ENCODE measurements at places on chromosomes 16 and 17.

DNA sequence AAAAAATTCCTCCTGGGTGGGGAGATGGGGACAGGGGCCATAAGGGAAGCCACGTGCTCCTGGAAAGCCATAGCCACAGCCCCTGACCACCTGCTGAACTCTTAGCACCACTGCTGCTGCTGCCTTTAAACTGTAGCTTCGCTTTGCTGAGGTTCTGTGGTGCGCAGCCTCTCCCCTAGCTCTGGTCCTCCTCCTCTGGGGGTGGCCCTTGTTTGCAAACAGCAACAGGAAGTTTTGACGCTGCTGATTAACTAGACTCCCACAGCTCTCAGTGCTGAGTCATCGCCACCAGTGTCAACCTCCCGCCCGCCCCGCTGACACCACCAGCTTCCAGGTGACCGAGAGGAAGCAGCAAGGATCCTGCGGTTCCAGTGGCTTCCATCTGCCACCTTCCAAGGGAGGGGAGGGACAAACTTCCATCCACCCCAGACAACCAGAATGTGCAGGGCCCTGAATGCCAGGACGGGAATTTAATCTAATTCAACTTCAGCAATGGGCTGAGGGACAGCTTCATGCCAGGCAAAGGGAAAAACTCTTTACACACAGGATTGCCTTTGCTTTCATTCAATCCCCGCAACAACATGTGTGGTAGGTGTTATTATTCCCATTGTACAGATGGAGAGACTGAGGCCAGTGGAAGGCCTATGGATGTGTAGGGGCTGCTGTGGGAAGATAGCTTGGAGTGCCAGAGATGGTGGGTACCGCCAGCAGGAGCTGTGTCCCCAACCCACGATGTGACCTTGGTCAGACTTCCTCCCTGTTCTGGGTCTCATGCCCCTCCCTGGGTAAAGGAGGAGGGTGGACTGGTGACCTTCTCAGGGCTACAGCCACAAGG is 8.1 kb upstream of the KIFC3 start:
- DNase-seq = no peak

GRCh38 chr16:56833243-56833970 is 31.6 kb upstream of the SLC12A3 start:
- DNase-seq = no peak

GRCh38 chr16:59046335-59046734 is 312.2 kb upstream of the GOT2 start:
- no peak for DNase-seq

DNA sequence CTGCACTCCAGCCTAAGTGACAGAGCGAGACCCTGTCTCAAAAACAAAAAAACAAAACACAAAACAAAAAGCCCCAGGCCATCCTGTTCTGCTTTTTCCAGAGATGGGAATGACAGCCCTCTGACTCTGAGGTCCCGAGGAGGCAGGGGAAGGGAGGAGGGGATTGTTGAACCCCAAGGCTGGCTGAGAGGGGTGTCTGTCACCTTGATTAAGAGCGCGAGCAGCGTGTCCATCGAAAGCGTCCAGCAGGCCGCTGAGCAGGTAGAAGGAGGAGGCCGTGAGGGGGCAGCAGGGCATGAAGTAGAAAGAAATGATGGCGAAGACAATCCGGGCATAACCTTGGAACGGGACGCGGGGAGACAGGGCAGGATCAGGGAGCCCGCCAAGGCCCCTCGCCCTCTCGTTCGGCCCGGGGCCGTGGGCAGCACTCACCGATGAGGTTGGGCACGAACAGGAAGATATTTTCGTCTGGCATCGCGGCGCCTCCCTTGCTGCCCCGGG is 593 bp downstream of the CDIPT start:
- DNase-seq = no peak

- DNase-seq = no peak
These were observed 79.4 kb upstream of the KSR1 start for GRCh38 chr17:27376637-27377547.

DNA sequence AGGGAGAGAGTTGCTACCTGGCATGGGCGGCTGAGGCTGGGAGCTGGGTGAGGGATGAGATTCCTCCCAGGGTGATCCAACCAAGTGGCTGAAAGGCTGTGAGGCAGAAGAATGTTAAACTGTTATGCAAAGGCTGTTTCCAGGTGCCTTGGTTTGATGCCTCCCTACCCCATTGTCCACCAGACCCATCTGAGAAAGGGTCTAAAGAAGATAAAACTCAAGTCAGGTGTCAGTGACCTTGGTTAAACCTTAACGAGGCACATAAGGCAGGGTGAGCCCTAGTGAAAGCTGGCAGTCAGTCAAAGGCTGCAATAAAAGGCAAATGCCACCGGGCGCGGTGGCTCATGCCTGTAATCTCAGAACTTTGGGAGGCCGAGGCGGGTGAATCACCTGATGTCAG is 23.8 kb downstream of the LDHD start:
- DNase-seq = no peak

GRCh38 chr17:30831663-30832437 is at the start of gene ATAD5:
ATAD5 (plus strand) TSS chr17:30831966; CDS start chr17:30832348, 382 bp downstream.
- peak; percentile 75 for DNase-seq

- DNase-seq = no peak
These were observed 17.9 kb downstream of the KPNA2 start for GRCh38 chr17:68053231-68054013.

DNA sequence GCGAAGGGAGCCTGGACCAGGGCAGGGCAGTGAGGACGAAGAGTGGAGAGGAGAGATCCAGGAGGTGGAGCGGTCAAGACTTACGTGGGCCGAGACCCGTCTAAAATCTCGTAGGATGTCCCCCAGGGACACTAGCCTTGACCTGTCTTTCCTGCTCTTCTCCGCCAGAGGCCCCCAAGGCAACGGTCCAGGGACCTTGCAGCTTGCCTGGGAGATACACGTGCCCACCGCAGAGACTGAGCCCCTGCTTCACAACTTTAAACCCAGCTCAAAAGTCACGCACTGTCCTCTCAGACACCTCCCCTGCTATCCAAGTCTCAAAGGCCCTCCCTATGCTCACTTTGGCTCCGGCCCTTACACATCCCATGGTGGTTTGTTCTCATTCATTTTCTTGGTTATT is 9.4 kb downstream of the TIGD7 start:
- DNase-seq = no peak

DNA sequence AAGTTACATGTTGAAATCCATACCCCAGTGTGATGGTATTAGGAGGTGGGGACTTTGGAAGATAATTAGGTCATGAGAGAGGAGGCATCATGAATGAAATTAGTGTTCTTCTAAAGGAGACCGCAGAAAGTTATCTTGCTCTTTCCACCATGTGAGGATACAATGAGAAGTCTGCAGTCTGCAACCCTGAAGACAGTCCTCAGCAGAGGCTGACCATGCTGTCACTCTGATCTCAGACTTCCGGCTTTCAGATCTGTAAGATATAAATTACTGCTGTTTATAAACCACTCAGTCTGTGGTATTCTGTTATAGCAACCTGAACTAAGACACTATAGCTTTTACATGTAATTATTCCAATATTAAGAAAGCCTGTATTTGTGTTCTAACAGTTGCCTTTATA is 116.7 kb upstream of the CES5A start:
- DNase-seq = no peak

- DNase-seq = no peak
These were observed 34.5 kb downstream of the TNFRSF13B start for GRCh38 chr17:16937431-16937830.

- DNase-seq = no peak
These were observed 7.7 kb downstream of the NUBP1 start for GRCh38 chr16:10751291-10751697.

DNA sequence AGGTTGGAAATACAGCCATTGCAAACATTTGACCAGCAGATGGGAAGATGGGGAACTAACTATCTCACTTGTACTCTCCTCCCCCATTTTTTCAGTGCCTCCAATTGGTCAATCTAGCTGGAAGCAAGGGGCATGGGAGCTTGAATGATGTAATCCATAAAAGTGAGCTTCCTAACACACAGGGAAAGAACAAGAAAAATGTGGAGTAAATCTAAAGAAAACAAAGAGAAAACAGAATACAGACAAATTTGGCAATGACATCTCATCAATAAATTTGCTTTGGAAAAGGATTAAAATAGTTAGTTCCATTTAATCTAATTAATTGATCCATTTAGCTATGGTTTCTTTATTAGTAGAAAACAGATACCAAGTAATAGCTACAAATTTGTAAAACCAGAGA is 592.6 kb upstream of the SOX9 start:
- no peak for DNase-seq

DNA sequence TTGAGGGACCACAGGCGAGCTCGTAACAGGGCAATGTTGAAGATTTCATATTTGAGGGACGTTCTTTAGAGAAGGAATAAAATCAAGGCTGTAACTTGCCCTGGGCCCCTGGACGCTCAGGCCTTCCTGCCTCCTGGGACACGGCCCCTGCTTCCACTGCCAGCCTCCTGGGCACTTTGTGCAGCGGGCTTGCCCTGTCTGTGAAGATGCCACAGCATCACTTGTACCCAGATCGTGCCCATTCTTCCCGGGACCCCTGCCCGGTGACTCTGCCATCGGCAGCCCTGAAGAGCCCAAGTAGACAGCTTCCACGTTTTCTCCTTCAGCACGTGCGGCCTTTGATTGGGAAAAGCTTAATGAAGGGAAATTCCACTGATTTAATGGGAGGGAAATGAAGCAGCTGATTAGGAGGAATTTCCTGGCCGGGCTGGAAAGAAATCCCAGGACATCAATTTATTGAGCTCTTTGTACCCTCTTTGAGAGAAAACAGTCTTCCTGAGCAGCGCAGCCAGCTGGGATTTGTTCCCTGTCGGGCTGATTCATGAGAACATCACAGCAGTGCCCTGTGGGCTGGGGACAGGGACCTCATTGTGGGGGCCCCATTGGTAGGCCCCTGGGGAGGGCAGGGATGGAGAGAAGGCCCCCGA is 71.5 kb downstream of the CRISPLD2 start:
- DNase-seq = no peak

DNA sequence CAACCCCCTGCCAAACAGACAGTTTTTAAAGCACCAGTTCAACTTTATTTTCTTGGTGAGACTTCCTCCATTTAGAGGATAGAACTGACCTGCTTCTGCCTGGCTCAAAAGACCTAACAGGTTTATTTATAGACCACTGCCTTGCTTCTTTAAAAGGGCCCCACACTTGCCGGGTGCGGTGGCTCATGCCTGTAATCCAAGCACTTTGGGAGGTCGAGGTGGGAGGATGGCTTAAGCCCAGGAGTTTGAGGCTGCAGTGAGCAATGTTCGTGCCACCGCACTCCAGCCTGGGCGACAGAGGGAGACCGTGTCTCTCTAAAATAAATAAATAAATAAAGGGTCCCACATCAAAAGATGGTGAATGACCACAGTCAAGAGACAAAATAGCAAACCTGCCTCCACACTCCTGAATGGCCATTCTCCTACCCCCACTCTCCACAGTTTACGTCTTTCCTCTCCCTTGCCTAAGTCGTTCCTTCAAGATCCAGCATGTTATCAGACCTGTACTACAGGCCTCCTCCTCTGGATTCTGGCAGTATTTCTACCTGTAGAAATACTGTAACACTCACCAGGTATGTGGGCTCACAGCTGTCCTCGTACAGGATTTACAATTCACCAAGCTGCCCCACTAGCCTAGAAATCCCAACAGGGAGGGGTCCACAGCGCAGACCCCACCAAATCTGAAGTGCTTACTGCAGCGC is 95.6 kb downstream of the SMG6 start:
- DNase-seq = no peak

DNA sequence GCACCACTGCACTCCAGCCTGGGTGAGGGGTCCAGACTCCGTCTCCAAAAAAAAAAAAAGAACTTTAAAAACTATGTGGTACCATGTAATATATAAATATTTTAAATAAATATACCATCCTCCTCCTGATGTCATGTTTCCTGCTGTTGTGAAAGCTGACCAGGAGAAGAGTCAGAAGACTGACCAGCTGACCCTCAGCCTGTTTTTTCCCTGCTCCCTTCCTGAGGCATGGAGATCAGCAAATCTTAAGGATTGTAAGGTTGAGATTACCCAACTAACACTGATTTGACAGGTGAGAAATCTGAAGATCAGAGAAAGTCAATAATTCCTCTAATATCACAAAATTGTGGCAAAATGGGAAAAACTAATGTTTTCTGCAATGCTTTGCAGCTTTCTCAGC is 18.1 kb downstream of the NCOR1 start:
- DNase-seq = no peak

DNA sequence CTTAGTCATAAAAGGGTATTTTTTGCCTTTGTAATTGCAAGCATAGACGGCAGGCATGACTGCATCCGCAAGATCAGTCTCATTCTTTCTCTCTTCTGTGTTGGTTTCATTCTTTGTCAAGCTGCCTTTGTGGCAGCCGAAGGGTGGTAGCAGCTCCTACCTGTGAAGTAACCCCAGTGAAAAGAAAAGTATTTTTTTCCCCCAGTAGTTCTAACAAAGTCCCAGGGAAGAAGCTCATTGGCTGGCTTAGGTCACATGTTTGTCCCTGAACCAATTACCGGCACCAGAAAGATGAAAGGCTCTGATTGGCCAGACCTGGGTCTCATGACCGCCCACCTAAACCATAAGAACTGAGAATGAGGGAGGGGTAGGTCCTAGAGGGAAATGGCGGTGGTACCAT is 110.7 kb downstream of the RAP1GAP2 start:
- no peak for DNase-seq

DNA sequence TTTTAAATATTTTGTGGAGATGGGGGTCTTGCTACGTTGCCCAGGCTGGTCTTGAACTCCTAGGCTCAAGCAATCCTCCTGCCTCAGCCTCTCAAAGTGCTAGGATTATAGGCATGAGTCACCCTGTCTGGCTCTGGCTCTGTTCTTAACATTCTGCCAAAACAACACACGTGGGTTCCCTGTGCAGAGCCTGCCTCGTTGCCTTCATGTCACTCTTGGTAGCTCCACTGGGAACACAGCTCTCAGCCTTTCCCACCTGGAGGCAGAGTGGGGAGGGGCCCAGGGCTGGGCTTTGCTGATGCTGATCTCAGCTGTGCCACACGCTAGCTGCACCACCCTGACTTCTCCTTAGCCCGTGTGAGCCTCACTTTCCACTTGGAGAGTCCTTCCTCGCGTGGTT is 19.3 kb downstream of the CRISPLD2 start:
- DNase-seq = no peak

DNA sequence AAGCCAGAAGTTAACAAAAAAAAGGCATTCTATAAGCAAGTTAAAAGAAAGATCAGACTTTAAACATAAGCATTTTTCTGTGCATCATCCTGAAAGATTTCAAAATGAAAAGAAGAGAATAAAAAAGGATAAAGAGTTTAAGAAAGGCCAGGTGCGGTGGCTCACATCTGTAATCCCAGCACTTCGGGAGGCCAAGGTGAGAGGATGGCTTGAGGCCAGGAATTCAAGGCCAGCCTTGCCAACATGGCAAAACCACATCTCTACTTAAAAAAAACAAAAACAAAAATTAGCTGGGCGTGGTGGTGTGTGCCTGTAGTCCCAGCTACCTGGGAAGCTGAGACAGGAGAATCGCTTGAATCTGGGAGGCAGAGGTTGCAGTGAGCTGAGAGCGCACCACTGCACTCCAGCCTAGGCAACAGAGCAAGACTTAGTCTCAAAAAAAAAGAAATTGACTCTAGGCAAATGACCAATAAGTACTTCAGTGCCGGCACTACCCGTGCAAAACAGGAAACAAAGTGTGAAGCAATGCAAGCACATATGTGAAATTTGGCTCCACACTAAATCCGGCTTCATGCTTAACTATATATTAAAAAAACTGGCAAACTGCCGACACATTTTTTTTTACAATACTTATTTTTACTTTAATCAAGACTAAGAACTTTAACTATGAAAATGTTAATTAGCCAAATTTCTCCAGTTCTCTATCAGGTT is 83.2 kb upstream of the C17orf78 start:
- no peak for DNase-seq
